Muscle of leg (tissue), 16 donors: ENCODE measurements at places on chromosomes 12 and 14.

- DNase-seq: peak; percentile 98
Measured at GRCh38 chr14:88385212-88386101, at the start of gene SPATA7. Gene SPATA7, plus strand, starts transcription at chr14:88385657. Its CDS starts 162 bp downstream, at chr14:88385819.

DNA sequence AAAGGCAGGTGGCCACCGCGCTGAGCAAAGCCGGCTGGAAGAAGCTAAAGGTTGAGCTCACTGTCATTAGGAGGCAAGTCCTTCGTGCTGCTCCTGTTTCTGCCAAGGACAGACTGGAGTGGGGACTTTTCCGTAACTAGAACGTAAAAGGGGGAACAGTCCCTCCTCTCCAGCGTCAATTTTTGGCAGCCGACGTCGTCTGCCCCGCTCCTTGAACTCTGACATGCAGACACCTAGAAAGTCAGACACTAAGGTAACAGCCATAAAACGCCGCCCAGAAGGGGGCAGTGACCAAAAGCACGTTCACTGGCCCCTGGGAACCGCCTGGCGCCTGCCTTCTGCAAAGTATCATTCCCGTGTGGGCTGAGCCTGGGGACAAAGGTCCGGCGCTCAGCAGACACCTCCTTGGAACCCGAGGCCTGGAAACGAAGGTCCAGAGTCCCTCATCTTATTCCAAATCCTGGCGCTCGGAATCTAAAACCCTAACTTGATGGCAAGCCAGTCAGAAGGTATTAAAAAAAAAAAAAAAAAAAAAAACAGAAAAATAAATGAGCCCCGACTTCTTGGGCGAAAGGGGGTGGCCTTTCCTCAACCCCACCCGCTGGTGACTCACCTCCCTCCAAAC lies 1.1 kb upstream of the LRP1 start:
- DNase-seq: peak; percentile 63

DNA sequence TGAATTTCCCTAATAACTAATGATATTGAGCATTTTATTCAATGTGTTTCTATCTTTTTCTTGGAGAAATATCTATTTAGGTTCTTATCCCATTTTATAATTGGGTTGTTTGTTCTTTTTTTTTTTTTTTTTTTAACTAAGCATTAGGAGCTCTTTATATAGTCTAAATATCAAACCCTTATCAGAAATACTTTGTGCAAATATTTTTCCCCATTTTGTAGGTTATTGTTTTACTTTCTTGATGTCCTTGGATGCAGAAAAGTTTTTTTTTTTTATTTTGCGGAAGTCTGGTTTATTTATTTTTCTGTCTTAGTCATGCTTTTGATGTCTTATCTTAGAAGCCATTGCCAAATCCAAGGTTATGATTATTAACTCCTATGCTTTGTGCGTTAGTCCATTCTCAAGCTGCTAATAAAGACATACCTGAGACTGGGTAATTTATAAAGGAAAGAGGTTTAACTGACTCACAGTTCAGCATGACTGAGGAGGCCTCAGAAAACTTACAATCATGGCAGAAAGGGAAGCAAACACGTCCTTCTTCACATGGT lies 434.3 kb upstream of the TBX3 start:
- DNase-seq: no peak

DNA sequence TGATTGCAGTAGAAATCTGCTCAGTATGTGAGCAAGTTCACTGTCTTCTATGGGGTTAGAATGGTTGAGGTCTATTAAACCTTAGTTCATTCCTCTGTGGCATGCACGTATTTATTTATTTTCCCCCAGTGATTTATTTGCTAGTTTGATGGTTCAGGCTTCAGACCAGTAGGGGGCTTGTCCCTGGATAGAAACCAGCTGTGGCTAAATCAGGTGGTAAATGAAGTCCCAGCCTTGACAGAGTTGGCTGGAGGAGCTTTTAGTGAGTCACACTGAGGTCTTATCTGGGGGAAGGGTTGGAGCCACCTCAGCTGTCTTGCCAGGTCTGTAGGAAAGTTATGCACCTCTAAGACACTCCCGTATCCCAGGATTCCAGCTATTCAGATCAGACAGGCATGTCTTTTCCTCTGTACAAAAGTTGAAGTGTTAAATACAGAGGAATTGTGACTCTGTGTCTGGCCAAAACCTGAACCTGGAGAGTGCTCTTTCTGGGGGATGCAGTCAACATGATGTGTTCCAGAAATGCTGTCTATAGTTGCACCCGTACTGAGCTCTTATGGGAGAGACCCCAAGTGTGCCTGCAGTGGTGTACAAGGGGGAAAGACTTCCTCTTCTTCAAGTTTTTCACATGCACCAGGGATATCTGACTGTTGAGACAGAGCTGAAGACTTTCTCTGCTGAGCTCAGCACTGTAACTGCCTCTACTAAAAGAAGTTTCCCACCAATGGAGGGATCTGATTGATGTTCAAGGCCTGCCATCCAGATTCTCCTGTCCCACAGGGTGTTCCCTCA lies 1322.1 kb downstream of the TMEM121 start:
- no peak for DNase-seq

DNA sequence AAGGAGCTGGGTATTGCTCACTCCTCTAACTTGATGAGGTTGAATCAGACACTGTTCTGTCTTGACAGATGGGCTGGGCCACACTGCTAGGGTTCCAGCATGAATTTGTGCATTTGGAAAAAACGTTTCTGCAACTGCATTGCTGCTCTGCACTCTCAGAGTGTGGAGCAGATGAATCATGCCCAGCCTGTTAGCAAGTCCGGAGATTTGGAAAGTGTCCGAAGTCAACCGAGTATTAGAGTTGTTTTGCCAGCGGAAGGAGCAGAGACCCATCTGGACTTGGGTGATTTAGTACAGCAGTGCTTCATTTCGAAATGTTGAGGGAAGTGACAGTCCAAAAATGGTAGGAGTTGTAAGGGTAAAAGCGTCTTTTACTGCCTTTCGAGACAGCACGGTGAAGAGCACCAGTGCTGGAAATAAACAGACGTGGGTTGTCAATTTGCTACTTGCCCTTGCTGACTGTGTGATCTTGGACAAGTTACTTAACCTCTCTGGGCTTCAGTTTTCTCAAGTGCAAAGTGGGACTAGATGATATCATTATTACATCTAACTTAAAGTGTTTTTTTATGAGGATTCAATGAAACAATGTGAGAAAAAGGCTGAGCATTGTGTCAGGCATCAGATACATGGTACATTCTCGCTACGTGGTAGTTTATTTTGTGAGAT lies 139.5 kb downstream of the CHST11 start:
- DNase-seq: peak; percentile 69

GRCh38 chr12:132582058-132582420 lies 28.3 kb downstream of the LRCOL1 start:
- no peak for DNase-seq

- no peak for DNase-seq
Measured at GRCh38 chr14:35202195-35202594, 79.8 kb downstream of the PRORP start.

GRCh38 chr12:28770322-28770721 lies 378.8 kb upstream of the FAR2 start:
- no peak for DNase-seq

- DNase-seq: no peak
Measured at GRCh38 chr12:10361622-10362021, 28.2 kb downstream of the KLRK1 start.

GRCh38 chr14:102295270-102295669 lies 9.7 kb downstream of the MOK start:
- no peak for DNase-seq

- peak; percentile 23 for DNase-seq
Measured at GRCh38 chr14:93430315-93431035, at the start of gene UNC79. Gene UNC79, plus strand, starts transcription at chr14:93430939. Its CDS starts 91 bp downstream, at chr14:93431030.

DNA sequence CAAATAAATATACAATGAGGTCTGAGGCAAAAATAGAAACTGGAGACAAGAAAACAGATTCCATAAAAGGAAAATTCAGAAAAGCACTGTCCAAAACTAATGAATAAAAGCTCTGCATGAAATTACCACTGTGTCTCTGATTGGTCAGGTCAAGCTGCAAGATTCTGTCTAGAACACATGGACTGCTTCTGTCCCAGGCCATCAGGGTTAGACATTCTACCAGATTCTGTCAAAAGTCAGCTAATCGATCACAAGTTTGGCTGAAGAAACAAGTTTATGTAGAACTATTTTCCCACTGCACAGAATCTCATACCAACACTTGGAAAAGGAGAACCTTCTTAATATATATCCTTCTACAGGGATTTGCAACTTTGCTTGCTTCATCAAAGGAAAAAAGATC lies 223.0 kb downstream of the ITPR2 start:
- DNase-seq: no peak

DNA sequence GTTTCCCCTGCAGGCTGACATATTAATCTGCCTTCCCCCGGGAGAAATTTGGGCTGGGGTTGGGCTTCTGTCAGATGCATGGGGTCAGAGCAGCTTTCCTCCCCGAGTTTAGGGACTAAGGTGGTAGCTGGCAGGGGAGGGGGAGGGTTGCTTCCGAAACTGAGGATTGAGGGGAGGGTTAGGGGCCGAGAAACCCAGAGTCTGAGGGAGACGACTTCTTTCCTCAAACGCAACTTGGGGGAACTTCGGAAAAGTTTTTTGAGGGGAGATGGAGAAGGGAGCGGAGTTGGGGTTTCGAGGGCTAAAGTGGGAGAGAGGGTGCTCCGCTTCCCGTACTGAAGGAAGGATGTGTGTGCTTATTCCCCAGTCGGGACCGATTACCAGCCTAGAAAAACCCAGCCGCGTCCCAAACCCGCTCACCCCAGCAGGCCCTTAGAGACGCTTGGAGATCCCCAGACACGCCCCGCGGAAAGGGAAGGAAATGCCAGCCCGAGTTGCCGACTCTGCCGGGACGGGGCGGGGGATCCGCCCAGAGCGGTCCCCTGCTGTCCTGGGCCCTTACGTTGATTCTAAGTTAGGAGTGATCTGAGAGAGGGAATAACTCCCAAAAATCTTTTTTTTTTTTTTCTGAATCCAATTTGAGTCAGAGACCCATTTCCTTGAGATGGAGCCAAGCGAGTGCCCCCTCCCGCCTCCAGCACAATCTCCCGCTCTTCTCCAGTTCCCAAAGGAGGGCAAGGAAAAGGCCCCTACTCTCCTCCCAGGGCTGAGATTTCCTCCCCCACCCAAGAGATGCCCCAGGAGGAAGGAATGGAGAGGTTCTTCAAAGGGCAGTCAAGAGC lies 61.9 kb downstream of the SMUG1 start:
- peak; percentile 76 for DNase-seq

DNA sequence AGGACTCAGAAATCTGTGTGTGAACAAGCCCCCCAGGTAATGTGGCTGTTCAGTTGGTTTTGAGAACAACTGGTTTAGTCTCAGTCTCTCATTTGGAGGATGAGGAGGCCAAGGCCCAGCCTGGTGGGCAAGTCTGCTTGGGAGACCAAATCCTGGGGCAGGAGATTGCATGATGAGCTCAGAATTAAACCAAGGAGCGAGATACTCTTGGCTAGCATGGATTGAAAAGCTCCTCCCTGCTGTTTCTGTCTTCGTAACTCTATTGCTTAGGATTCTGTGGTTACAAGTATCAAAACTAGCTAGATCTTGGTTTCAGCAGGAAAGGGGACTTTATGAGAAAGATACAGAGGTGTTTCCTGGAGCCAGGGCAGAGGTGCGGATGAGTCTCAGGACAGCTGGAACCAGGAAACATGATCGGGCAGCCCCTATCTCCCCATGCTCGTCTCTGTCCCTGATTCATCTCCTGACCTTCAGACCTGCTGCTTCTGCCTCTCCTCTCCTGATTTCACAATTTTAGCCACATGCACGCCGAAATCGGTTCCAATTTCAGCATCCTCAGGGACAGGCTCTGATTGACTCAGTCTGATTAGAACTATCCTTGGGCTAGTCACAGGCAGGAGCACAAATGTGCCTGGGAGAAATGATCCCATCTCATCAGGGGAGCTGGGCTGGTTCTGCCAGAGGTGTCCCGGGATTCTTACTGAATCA lies 40.2 kb upstream of the RIN3 start:
- no peak for DNase-seq

- no peak for DNase-seq
Measured at GRCh38 chr12:15777355-15778012, 11.7 kb downstream of the EPS8 start.

DNA sequence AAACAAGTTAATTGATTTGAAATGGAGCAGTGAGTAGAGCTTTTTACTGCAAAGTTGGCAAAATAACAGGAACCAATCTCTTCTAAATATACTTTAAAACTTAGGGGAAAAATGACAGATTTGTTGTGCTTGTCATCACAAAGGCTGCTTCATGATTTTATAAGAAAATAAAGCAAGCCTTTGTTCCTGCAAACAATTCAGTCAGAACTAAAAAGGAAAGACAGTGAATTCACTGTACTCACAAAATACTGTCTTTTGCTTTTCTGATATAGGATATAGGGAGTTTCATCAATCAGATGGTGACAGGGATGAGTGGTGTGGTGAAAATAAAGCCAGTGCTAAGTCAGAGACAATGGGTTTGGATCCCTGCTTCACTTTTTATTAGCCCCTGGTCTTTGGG lies 126.0 kb downstream of the HELB start:
- DNase-seq: no peak

DNA sequence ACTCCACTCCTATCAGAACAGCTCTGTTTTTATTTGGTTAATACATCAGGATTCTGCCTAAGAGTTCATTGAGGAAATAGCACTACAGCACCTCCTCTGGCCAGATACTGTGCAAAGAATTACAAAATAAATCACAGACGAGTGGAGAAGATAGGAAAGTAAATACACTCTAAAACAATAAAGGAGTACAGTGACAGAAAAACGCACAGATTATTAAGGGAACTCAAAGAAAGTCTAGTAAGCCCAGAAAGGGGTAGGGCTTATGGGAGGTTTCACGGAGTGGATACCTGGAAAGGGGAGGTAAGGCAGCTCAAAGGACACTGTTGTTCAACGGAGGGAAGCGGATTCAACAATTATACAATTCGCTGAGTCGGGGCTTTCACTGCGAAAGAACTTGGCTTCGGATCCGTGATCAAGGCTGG lies 5.5 kb downstream of the OR10AD1 start:
- DNase-seq: peak; percentile 68

DNA sequence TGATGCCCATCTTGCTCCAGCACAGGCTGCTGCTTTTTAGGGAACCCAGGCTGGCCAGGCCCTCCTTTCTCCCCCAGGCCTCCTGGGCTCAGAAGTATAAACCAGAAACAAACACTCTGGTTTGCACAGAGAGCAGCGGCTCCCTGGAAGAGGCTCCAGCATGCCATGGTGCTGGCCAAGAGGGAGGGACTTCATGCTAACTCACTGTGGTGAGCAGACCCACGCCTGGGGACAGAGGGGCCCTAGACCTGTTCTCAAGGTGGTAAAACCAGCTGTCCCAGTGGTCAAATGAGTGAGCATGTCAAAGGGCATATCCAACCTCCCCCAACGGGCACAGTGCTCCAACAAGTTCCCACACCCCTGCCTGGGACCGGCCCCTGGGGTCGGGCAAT lies 15.5 kb downstream of the BCL11B start:
- no peak for DNase-seq
